Stimulated activated CD4-positive, alpha-beta T cell treated with anti-CD3 and anti-CD28 coated beads, TNF-alpha, amount 100 ng/mL, for 4 hours (primary cell): ENCODE measurements at places on chromosomes 5 and 9.

- DNase-seq, result no peak
Measured at GRCh38 chr5:6188344-6188743, 190.0 kb downstream of the MED10 start.

DNA sequence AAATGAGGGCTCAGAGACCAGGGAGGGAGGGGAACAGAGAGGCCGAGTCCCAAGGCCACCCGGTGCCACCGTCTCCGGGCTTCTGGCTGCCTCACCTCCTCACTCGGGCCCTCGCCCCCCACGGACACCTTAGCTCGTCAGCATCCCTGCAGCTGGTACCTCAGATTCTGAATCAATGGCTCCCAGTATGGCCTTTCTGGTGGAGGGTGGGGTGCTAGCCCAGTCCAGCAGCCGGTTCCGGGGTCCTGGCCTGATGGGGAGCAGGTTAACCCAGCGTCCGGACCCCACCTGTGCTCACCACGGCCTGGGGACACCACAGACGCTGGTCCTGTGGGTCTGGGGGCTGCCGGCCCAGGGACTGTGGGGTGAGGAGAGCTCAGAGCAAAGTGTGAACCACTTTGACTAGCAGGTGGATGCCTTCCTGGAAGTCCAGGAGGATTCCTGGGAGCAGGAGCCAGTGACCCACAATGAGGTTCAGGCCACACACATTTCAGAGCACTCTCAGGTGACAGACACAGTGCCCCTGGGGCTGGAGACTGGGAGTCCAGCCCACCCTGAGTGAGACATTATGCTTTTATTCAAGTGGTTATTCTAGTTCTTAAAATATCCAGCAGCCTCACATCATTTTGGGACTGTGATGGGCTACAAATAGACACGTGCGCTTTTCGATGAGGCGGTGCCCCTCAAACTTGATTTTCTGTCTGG, 53.3 kb downstream of the AHRR start:
- DNase-seq, result no peak

DNA sequence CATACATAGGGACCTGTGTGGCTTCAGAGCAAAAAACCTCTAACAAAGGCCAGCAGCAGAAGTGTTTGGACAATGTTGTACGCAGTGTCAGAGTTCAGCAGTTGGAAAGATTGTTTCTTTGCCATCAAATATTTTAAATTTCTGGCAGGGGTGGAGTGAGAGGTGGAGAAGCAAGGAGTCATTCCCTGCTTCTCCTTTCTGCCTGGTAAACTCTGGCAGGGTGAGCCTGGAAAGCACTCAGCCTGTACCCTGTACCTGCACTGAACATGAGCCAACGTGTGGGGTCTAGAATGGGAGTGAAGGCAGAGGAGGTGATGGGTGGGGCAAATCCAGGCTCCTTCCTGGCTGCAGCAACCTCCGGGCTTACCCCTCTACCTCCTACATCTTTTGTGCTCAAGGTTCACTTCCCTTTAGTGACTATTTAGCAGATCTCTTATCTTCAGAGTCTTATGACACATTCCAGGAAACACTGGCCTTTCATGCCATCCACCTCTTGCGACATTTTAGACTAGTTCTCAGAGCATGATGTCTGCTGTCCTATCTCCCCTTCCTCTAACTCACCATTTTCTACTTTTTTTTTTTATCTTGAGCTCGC, 445.0 kb upstream of the PIK3R1 start:
- DNase-seq, result no peak

- no peak for DNase-seq
Measured at GRCh38 chr9:86721843-86722705, 225.2 kb downstream of the GAS1 start.

- DNase-seq, result no peak
Measured at GRCh38 chr5:21680641-21681040, 1172.5 kb downstream of the CDH12 start.

DNA sequence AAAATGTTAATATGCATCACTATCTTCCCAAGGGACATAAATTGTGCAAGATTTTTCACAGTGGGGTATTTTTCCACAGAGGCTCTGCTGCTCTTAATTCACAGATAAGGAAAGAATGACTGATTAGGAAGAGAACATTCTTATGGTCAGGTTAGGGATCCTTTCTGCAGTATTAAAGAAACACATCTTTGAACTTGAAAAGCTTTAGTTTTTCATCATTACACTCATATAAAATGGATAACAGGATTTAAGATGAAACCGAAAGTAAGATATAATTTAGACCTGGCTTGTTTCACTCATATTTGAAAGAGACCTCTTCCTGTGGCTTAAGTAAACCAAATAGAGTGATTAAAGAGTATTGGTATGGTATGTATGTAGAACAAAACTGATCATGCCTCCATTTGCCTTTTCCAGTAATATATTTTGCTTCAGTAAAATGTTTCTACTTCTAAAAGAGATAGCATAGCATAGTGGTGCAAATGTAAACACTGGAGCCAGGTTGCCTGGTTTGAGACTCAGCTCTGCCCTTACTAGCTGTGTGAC, 160.0 kb downstream of the PRR16 start:
- no peak for DNase-seq

GRCh38 chr5:159319832-159320231, 10.5 kb downstream of the IL12B start:
- no peak for DNase-seq
